ENCODE measurements at places on chromosomes 16 and 17.

DNA sequence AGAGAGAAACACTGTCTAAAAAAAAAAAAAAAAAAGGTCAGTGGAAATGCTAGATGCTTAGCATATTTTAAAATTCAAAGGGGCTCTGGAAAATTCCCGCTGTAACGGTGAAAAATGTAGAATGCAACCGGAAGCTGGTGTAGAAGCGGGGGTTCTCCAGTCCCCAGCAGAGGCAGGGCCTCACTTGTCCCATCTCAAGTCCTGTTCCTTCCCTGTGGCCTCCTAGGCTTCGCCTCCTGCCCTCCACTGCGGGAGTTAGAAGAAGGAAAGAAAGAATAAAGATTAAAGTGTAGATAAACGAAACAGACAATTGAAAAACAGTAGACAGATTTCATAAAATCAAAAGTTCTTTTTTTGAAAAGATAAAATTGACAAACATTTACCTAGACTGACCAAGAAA lies 14.8 kb upstream of the ZNF287 start:
- no peak for DNase-seq

GRCh38 chr17:81551458-81552243 lies 502 bp downstream of the FAAP100 start:
- DNase-seq, result no peak

DNA sequence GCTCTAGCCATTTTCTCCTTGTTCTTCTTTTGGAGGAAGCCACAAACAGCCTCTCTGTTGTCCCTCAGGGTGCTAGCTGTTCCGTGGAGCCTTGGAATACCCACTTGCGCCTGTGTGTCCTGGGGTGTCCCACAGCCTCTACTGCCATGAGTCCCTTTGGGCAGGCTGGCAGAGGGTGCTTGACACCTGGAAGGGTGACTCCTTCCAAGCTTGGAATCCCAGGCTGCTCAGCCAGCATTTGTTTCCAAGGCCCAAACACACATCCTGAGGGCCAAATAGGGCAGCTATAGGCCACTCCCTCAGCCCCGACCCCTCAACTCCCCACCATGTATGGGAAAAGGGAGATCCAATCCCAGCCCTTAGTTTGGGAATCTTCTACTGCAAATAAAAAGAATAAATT lies 14.9 kb downstream of the ZNHIT3 start:
- no peak for DNase-seq

GRCh38 chr17:39198186-39198566 lies 707 bp upstream of the CACNB1 start:
- no peak for DNase-seq

- DNase-seq, result no peak
Observed at GRCh38 chr16:85612191-85612800, 826 bp upstream of the GSE1 start.

GRCh38 chr16:20897922-20898321 lies 2.2 kb downstream of the DCUN1D3 start:
- DNase-seq, result no peak

GRCh38 chr16:57532266-57532625 lies 4.1 kb downstream of the CCDC102A start:
- no peak for DNase-seq

GRCh38 chr16:27429981-27430441 lies 28.0 kb downstream of the IL21R start:
- no peak for DNase-seq

- no peak for DNase-seq
Observed at GRCh38 chr17:67375054-67375427, 2.0 kb upstream of the PITPNC1 start.

- DNase-seq, result no peak
Observed at GRCh38 chr17:70238228-70238627, 68.9 kb downstream of the KCNJ2 start.

DNA sequence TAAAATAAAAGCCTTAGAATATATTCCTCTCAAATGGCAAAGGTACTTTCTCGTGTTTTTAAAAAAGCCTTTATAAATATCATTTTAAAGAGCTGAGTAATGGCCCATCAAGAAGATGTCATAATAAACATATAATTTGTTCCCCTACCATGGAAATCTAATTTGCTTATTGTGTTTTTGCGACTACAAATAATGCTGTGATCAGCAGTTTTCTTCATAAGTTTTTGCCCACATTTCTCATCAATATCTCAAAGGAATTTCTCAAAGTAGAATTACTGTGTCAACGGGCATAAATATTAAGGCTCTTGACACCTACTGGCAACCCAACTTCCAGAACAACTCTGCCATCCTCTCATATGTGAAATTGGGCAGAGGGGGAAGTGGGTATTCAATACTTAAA lies 17.5 kb downstream of the ZNF18 start:
- no peak for DNase-seq

GRCh38 chr17:57033296-57033695 lies 51.8 kb upstream of the AKAP1 start:
- DNase-seq, result no peak

- DNase-seq, result no peak
Observed at GRCh38 chr17:33492731-33493265, 199.7 kb upstream of the ASIC2 start.

DNA sequence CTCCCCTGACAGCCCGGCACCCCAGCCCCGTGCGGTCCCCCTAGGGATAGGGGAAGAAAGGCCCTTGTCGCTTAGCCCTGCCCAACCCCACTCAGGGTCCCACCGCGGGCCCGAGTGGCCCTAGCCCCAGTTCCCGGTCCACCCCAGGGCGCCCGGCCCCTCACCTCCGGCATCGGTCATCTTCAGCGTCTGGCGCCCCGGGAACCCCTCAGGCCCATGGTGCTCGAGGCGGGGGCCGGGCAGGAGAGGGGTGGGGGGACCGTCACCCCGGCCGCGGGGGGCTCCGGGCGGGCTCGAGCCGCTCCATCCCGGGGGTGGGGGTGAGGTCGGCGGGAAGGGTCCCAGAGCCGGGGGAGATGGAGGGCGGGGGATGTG lies 620 bp downstream of the SAMD14 start:
- no peak for DNase-seq

DNA sequence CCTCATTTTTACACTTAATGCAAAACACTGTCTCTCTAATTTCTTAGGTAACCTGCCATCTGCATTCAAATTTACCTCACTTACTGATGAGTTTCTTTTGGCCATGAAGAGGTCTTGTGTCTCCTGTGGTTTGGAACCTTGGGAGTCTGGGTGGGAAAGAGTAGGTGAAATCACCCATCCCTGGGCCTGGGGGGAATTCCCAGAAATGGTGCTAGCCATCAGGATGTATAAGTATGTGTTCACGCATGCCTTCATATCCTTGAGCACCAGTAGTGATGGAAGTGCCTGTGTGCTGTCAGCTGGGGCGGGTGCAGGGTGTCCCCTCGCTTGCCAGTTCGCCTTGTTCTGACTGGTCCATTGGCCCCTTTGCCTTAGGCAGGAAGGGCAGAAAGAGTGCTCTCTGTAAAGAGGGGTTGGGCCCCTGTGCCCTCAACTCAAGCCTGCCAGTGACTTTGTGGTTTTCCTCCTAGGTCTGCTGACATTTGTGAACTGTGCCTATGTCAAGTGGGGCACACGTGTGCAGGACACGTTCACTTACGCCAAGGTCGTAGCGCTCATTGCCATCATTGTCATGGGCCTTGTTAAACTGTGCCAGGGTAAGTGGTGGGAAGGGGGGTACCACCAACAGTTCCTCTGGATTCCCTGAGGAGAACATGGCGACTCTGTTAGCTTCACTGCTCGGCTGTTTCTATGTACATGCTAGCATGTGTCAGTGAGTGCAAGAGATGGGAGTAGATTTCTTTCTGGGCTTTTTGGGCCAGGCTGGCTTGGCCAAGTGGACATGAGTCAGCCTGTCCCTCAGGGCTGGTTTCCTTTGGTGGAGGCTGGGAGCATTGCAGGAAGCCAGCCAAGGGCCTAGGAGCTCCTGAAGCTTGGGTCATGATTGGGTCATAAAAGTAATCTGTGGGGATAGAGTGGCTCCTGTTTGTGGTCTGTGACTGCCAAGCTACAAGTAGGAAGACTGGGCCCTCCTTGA lies 23.2 kb downstream of the SLC7A6OS start:
- peak; percentile 28 for DNase-seq

- DNase-seq, result no peak
Observed at GRCh38 chr17:3532106-3532858, 25.3 kb downstream of the TRPV3 start.

GRCh38 chr17:70290770-70291169 lies 121.4 kb downstream of the KCNJ2 start:
- DNase-seq, result no peak

DNA sequence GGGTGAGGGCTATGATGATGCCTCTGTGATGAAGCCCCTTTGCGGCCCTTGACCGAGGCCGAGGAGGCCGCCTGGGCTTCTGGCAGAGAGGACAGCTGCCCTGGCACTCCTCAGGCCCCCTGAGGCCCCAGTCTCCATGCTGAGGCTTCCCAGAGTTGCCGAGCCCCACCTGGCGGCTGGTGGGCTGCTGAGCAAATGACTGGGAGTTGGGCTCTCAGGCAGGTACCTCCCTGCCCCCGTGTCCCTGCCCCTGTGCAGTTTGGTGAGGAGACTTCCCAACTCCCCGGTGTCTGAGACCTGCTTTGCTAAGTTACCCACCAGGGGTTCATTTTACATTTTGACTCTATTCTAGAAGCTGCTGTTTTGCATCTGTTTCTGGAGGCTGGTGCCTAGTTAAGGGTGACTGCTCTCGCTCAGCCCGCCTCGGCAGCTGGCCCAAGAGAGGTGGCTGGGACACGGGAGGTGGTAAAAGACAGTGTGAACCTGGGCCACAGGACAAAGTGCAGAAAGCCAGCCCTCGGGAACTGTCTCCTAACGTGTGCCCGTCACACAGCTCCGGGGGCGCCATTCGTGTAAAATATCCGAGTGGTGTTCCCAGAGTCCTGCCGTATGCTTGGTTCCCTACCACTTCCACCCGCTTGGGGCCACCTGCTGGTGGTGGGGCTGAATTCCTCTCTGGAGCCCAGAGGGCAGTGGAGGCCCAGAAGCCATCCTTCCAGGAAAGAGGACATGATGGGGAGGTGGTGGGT lies 134.5 kb downstream of the RAB11FIP4 start:
- no peak for DNase-seq

DNA sequence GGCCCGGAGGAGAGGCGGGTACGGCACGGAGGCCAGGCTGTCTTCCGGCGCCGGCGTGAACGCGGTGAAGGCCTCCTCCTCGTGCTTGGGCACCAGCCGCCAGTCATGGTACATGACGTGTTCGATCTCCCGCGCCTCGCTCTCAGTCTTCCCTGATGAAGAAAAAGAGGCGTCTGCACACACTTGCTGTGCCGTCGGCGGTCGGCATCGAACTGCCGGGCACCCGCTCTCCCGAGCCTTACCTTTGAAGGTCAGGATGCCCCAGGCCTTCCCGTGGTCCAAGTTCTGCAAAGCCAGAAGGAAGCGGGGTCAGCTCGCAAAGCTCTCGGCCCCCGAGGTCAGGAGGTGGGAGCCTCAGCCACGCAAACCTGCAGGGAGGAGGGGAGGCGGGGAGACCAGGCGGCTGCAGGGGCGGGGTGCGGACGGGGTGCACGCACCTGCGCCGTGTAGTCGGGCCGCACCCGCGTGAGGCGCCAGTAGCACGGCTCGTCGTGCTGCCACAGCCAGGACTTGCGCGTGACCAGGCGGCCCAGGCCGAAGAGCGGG lies at the start of gene EME2:
TSS of gene EME2 (plus strand) at position 449 of the 546 bp plus-strand sequence. CDS start 418 bp downstream, outside the sequence.
- DNase-seq, result peak; percentile 38

DNA sequence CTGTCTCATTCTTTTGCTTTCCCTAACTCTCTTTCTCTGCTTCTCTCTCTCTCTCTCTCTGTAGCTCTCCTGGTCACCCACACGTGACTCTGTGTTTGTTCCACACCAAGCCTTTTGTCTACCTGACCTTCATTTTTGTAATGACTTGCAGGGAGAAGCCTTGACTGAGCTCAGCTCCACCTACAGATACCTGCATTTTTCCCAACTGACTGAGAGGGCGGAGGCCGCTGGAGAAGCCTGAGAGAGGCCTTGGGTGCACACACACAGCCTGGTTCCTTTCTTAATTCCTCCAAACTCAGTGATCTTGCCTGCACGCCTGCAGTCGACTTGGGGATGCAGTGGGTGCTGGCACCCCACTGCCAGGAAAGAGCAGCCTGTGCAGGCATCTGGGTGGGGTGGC lies 68.8 kb downstream of the LYRM1 start:
- DNase-seq, result no peak

DNA sequence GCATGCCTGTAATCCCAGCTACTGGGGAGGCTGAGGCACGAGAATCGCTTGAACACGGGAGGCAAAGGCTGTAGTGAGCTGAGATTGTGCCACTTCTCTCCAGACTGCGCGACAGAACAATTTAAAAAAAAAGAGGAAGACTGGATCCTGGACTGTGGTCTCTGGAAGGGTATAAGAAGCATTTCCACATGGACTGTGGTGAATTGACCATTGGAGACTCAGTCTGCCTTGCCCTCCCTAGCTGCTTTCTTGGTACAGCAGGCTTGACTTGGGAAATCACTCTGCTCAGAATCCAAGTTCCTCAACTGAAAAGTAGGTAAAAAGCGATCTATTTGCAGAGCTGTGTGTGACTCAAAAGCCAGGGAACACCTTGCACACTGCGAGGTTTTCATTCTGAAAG lies 1.0 kb upstream of the MGRN1 start:
- DNase-seq, result no peak

DNA sequence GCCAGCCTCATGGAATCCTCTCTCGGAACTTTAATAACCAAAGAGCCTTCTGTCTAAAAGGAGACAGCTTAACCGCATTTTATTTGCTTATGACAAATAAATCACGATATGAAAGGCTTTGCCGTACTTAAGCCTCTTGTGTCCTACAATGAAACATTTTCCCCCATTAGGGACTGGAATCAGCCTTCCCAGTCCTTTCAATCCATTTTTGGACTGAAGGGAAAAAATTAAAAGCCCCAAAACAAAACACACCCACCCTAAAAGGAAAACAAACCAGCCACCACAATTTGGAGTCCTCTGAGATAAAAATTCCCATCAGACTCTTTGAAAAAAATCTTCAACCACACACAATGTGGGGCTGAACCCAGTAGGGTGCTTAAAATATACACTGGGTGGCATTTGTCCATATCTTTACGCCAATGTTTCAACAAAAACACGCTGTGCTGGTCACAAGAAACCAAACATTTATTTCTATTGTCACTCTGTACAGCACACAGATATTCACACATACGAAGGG lies 3.0 kb downstream of the HOXB4 start:
- DNase-seq, result no peak

- DNase-seq, result no peak
Observed at GRCh38 chr17:65547253-65547670, 14.2 kb downstream of the AXIN2 start.

GRCh38 chr16:229731-230281 lies 557 bp upstream of the LUC7L start:
- no peak for DNase-seq

- no peak for DNase-seq
Observed at GRCh38 chr17:58041161-58041560, 34.1 kb upstream of the SRSF1 start.

GRCh38 chr17:58641887-58642311 lies 49.9 kb downstream of the TEX14 start:
- no peak for DNase-seq

- DNase-seq, result no peak
Observed at GRCh38 chr17:20996724-20997615, 45.8 kb downstream of the USP22 start.

- no peak for DNase-seq
Observed at GRCh38 chr17:49012769-49013255, 15.6 kb downstream of the IGF2BP1 start.

GRCh38 chr17:73099511-73099910 lies 7.0 kb upstream of the SLC39A11 start:
- DNase-seq, result no peak

All from effector CD4-positive, alpha-beta T cell (primary cell).